ENCODE measurements at places on chromosomes 3 and 15.

DNA sequence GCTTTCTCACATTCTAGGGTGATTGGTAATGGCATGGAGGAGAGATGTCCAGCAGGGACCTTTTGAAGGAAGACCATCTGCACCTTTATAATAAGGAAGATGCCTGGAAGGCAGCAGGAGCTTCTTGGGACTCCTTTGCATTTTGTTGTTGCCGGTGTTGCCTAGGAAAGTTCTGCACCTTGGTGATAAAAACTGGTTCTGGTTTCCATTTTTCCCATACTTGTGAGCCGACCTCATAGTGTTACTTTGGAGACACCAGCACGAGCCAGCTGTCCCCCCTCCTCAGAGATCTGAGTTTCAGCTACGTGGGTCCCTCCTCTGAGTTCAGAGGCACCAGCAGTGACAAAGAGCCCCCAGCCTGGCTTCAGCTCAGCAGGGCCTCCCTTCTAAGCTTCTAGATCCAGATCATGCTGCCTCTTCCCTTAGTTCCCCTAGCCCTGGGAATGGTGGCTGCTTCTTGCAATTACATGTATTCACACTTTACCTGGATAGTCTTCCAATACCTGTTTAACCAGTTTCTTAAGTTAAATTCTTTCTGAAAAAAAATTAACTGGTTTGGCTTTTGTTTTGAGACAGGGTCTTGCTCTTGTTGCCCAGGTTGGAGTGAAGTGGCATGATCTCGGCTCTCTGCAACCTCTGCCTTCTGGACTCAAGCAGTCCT, 18.0 kb upstream of the FSTL1 start:
- DNase-seq: no peak

DNA sequence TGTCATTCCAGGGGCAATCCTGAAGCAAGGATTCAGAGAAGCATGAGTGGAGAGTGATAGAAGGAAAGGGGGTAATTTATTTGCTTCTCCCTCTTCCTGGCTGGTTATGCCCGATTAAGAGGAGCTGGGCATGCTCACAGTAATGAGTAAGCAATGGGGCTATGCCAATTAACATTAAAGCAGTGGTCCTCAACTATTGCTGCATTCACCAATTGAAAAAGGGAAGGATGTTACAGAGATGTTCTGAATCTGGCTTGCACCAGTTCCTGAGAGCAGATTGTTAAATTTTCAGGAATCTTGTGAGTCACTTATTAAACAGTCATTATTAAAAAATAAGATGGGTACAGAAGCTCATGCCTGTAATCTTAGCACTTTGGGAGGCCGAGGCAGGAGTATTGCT, 85.9 kb upstream of the ZBTB20 start:
- no peak for DNase-seq

GRCh38 chr3:81245043-81245442, 516.4 kb downstream of the GBE1 start:
- no peak for DNase-seq

DNA sequence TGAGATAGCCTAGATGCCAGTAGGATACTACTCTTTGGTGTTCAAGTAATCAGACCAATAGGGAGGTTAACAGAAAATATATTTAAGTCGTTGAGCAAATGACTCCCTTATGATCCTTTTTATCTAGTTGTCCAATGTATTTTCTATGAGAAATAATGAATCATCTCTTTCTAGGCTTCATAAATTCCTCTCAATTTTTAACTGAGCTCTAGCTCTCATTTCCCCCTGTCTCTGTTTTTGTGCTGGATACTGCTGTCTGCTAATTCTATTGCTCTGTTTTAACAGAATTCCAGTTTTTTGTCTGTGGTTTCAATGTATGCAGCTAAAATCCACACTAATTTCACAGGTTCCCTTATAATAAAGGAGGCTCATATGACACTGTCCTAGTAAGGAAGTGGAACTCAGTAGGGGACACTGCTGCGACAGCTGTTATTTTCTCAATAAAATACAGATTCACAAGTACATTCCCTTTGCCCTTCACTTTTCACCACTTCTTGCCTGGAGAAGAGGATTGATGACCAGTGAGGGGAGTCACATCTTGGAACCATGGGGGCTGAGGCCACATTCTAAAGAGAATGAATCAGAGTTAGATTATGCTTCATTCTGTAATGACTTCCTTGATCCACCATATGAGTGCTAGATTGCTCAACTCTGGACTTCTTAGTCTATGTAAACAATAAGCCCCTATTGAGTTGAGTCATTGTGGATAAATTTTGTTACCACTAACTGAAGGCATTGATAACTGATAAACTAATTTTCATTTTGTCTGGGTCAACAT, 558.7 kb upstream of the KCNMB2 start:
- DNase-seq: no peak

- DNase-seq: no peak
Measured at GRCh38 chr3:66993082-66993481, 5.0 kb upstream of the KBTBD8 start.

DNA sequence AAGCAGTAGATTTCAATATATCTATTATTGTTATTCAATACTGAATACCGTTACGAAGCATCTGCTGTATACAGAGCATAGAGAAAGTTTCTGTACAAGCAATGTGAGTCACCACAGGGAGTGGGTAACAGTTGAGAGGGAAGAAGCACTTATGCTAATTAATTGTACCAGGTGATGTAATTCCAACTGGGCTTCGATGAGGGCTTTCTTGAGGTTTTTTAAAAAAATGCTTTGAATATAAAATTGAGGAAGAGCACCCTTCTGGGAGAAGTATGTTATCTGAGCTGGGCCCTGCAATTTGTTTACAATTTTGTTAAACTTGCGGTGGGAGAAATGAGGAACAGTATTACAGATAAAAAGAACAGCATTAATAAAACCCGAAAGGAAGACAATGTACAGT, 197.9 kb downstream of the TPRG1 start:
- DNase-seq: no peak

DNA sequence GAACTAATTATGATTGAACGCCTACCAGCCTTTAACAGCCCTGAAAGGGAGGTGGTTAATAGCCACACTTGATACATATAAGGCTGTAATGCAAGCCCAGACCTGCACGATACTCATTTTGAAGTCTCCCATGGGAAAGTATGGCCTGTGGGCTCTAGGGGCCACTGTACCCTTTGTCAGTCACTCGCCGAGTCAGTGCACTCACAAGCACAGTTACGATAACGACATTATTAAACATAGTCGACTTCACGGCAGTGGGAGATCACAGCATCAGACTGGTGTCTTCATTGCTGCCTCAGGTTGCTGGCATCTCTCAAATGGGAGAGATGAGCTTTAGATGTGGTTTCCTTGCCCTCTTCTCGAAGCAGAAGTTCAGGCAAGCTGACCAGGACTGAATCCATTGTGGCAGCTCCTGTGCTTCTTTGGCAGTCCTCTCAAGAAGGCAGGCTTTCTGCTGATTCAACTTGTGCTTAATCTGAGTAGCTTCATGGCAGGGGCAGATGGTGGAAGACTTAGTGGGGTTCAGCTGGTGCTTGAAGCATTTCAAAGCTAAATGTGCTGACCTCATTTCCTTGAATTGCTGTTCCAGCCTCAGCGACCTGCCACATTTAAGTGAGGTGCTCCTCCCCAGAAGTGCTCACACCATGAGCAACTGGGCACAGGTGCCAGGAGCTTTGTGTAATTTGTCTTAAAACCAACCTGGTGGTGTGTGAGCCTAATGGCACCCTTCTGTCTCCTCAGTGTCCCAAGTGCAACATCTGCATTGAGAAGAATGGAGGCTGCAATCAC, 15.8 kb upstream of the P4HTM start:
- DNase-seq: no peak

DNA sequence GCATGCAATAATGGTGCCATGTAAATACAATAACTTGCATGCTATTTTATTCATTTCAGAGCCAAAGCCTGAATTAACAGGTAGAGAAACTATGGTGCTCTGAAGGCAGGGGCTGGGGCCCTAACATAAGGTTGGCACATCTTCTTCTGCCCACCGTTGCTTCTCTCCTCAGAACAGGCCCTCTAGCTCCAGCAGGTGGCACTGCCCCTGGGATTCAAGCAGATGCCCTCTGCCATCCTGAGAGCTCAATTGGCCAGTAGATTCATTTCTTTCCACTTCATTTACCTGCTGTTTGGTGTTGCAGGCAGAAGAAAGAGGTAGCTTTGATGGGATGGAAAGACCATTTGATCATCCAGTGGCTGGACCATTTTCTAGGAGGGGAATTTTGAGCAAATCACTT, 130.5 kb downstream of the FOXB1 start:
- DNase-seq: no peak

DNA sequence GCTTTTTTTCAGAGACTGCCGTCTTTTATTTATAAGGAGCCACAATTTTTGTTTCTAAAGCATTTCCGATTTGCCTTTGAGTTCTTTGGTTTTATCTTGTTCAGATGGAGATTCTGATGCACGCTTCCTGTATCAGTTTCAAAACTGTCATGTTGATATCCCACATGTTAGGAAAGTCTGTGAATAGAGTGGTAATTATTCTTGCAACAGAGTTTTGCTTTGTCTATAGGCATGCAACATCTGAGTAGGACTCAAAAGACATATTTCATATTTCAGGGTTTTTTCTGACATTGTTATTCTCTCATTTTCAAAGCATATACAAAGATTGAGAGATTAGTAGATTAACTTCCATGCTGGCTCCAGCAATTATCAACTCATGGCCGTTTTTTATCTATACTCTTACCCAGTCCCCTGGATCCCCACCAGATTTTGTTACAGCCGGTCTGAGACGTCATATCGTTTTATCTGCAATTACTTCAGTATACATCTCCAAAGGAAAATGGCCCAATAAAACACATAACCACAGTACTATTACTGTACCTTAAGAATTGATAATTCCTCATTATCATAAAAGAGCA, 22.4 kb downstream of the PAQR5 start:
- no peak for DNase-seq

GRCh38 chr3:177928172-177928873, 607.9 kb upstream of the KCNMB2 start:
- no peak for DNase-seq

- no peak for DNase-seq
Measured at GRCh38 chr15:51634591-51635198, 12.1 kb upstream of the DMXL2 start.

- no peak for DNase-seq
Measured at GRCh38 chr3:42102571-42102970, 11.4 kb downstream of the TRAK1 start.

GRCh38 chr3:173584838-173585831, 187.6 kb downstream of the NLGN1 start:
- no peak for DNase-seq

- DNase-seq: peak; percentile 47
Measured at GRCh38 chr15:43376017-43376705, 5.3 kb downstream of the TUBGCP4 start.

DNA sequence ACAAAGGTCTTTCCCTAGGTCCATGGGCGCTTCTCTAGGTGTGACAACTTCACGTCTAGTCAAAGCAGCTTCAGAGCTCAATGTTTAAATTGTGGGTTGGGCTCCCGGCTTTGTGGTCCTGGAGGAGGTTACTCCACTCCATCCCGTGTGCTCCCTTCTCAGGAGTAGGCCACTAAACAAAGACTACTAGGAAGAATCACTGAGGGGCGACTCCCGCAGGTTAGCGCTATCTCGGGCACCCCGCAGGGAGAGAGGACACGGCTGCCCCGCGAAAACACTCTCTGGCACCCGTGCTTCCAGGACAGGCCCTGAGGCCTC, 500 bp downstream of the PARP6 start:
- no peak for DNase-seq

GRCh38 chr15:89119489-89120478, 31.5 kb downstream of the ABHD2 start:
- no peak for DNase-seq

- no peak for DNase-seq
Measured at GRCh38 chr15:101308604-101309435, 13.8 kb upstream of the SNRPA1 start.

All from GM13977 (cell line).